Endodermal cell (in vitro differentiated cells): ENCODE measurements at places on chromosomes 5 and 9.

GRCh38 chr5:149118463-149118862 is 22.8 kb upstream of the ABLIM3 start:
- DNase-seq, result no peak

DNA sequence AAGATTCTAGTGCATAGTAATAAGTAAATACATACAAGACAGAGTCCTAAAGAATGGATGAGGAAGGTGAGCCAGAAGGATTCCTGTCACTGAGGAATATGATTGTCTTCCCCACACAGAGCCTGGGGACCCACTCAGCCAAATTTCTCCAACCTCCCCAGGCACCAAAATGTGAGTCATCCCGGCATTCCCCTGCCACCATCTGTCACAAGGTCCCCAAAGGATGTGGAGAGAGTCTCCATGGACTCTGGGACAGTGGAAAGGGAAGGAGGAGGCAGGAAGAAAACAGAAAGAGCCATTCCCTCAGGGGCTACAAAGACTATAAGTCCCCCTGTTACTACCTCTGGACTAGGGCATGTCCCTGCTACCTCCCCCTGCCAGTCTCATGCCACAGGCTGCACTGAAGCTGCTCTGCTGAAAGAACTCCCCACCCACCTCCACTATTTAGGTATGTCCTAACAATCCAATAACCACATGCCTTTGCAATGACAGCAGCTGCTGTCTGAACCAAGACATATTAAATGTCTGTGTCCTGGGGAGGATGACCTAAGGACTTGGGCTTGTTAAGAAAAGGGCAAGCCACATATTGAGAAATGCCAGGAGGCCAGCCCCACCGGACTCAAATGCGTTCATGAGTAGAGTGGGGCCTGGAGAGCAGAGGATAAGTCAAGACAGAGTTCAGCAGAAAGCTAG is 10.7 kb upstream of the OR5C1 start:
- DNase-seq, result no peak

GRCh38 chr5:36272136-36272690 is 29.5 kb downstream of the RANBP3L start:
- DNase-seq, result no peak

DNA sequence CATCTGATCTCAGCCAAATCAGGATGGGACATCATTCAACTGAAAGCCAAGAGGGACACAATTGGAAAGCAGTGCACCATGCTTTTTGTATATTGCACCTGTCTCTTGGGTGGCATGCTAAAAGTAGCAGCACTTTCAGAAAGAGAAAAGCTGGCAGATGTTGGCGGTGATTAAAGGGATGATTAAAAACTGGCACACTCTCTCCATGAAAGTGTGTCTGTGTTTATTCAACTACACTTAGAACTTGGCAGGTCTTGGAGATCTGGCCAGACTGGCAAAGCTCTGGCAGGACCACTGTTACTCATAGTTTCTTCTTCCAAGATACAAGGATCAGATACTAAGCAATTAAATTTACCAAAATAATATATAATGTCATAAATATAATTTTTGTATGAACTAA is 112.9 kb upstream of the ELAVL2 start:
- no peak for DNase-seq

GRCh38 chr9:83154821-83155220 is 91.9 kb upstream of the RASEF start:
- no peak for DNase-seq

DNA sequence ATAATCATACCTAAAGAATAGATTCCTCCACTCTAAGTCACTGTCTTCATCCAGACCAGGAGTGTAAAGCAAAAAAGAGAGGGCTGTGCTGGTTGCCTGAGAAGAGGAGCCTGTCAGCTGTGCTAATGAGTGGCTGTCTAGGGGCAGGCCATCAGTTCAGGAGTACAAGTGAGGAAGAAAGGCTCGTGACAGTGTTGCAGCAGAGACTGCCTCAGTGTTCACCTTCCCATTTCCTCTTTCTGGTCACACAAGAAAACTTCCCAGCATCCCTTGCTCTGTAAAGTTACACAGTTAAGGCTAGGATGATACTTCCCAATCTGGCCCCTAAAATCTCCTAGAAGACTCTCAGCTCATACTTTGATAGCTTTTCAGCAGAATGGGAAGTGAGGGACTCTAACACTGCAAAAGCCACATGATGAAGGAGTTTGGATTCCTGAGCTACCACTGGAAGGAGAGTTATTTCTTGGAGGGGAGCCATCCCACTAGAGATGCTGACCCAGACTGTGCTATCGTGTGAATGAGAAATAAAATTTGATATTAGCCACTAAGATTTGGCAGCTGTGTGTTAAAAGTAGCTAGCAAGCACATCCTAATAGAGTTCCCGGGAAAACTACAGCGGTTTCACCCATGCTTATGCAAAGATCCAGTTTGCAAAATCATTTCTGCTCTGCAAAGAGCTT is 67.1 kb downstream of the ADAMTS12 start:
- DNase-seq, result no peak

- DNase-seq, result no peak
Measured at GRCh38 chr5:123170061-123170460, 81.0 kb downstream of the PRDM6 start.

DNA sequence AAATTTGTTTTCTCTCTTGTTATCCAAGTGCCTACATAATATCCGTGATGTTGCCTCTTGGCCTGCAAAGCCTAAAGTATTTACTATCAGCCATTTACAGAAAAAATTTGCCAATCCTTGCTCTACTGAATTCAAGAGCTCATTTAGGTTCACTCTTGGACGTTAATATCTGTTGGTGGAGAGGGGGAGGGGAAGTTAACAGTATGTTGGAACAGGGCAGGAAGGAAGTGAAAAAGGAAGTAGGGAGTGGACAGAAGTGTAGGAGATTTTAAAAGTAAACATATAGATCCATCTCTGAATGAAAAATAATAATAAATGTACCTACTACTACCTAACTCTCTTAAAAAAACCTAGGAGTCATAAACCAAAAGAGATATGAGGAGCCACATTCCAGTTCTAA is 32.8 kb downstream of the ZNF608 start:
- DNase-seq, result no peak
